ENCODE measurements at places on chromosomes 2 and 18.

DNA sequence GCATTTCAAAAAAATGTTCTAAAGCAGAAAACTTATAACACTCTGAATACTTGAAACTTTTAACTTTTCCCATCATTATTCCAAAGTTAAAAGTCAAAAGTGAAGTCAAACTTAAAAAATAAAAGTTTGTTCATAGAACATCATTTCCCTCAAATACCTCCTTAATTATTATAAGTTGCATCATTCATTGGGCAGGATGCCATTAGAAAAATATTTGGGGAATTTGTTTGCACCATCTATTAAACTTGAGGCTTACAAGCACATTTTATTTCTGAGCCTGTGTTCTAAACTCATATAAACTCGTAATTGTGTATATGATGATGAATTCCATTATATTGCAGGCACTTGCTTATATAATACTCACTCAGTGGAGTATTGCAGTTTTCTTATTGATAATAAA, 588.0 kb upstream of the NRXN1 start:
- DNase-seq = no peak

DNA sequence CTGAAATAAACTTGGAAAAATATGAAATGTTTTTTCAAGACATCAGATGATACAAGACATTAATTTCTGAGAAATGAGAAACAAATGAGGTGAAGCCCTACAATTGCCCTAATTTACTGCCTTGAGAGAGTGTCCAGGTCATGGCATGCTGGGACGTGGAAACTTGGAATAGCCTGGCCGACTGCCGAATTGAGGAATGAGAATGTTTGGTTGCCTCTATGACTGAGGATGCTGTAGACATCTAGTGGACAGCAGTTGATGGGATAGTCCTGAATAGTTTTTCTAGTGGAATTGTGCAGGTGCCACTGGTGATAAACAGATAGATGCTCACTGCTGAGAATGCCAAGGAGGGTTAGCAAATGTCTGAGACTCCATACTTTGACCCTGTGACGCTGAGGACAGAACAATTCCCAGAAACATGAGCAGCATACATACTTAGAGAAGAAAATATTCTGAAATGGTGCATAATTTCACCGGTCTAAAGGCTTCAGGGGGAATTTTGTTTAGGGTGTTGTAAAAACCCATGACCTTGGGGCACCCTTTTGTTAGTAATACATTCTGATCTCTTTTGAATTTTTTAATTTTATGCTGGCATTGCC, 56.5 kb upstream of the CWC22 start:
- DNase-seq = no peak

GRCh38 chr2:201440182-201440581, 11.1 kb downstream of the TRAK2 start:
- no peak for DNase-seq

DNA sequence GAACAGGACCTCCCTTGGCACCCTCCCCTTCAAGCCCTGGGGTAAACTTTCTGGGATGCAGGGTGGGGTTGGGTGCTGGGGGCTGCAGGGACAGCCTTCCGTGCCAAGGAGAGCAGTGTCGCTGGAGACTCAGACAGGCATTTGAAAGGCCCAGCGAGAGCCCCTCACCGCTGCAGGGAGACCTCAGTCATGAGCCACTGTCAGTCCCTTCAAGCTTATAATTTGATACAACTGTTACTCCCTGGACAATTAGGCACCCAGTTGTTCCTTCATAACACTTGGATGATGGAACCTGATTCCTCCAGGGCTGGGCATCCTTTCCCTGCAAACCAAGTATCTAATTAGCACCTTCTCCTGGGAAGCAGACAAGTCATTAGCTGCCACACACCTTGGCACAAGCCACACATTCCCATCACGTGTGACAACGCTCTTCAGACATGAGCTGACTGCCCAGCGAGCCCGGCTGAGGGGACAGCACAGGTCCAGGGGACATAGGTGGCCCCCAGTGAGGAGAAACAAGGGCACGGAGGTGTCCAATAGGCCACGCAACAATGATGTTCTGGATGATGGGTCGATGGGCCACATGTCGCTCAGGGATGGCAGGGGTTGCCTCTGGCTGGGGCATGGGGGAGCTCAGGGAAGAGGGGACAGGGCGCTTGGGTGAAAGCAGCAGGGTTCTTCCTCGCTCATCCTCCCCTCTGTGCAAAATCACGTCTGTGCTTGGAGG, 59.6 kb downstream of the KCNF1 start:
- DNase-seq = no peak

GRCh38 chr2:106812841-106813240, 73.1 kb downstream of the ST6GAL2 start:
- no peak for DNase-seq
